ENCODE measurements at places on chromosomes 5 and 9.

GRCh38 chr9:127749090-127749787, 14.1 kb upstream of the TOR2A start:
- DNase-seq: no peak

- no peak for DNase-seq
Observed at GRCh38 chr5:41542183-41542582, 31.8 kb upstream of the PLCXD3 start.

- no peak for DNase-seq
Observed at GRCh38 chr9:118230329-118230728, 526.1 kb downstream of the TLR4 start.

GRCh38 chr9:127253446-127253845, 11.1 kb upstream of the GARNL3 start:
- no peak for DNase-seq

GRCh38 chr9:95171001-95171400, 146.5 kb downstream of the FANCC start:
- DNase-seq: peak; percentile 79

DNA sequence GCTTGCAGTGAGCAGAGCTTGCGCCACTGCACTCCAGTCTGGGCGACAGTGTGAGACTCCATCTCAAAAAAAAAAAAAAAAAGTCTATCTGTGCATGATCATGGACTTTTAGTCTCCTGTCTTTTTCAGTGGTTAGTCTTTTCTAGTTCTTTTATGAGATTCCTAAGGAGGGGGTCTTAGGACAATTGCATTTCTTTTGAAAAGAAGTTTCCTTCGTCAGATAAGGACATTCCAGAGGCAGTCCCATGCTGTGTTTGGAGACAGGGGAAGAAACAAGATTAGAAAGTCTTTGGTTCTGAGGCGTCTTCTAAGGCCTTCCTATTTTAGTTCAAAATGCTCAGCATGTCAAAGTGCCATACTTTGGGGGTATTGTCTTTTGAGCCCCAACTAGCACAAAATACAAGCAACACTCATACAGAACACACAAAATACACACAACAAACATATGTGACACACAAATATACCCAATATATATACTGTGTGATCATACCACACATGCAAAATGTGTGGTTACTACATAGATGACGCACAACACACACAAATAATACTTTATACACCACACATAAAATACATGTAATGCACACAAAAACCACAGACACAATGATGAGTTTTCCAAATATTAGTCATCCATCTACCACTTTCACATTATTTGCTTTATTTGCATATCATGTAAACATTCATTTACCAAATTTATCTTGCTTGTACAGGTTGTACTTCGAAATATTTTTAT, 394.5 kb downstream of the SPATA31D1 start:
- no peak for DNase-seq

DNA sequence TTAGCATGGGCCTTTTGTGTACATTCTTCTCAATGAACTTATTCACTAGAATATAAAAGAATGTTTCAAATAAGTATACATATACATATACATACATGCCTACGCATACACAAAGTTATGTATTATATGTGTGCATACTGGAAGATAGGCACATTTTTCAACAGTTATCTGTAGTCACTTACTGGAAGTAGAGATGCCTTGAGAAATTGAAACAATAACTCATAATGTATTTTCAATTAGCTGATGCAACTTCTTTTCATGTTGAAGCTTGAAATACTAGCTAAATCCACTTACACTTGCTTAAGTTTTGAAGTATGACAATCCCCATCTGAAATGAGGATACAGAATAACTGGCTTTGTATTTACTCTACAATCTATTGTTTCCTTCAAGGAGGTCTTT, 469.0 kb upstream of the PTGER4 start:
- DNase-seq: peak; percentile 53

DNA sequence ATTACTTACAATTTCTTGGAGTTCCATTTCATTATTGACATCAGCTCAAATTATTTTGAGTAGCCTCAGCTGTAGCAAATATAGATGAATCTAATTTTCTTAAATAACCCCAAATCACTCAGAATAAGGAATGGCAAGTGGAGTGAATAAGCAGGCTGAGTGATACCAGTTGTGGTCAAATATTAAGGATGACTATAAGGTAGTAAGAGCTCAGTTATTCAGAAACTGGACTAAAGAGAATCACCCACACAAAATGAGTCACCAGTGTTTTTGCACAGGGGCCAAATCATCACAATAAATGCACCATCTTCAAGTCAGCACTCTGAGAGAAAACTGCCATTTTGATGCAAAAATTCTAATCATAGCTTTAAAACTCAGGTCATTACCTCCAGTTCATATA, 128.9 kb upstream of the TARS1 start:
- DNase-seq: peak; percentile 95

DNA sequence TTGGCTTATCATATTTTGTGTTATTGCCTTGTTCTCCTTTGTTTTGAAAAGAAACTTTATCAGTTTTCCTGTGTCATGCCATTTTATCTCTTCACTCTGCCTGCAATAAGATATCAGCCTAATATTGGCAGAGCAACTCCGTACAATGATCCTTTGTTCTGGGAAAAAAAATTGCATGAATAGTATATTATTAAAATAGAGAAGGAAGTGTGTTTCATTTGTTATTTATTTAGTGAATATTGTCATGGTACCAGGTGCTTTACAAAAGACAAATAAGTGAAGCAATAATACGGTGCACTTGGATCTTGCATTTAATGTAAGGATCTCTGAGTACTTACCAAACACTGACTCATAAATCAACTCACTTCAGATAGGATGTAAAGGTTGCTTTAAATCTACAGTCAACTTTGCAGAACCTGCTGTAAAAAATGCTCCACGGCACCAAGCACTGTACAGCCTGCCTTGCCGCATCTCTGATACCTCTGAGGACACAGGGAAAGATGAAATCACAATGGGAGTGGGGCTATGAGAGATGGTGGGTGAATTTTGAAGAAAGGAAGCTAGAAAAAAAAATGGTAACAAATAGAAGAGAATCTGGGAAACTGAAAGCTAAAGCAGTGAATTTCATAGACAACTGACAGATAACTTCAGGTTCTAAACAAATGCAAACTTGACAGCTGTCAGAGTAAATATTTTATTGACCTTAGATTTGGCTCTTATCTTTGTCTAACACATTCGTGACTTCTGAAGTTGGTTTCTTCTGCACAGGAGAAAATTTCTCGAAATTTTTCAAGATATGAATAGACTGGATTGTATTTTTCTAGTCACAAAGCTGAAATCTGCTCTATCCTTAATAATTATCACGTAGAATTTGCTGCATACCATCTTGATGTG, 232.1 kb downstream of the ENC1 start:
- DNase-seq: peak; percentile 85

DNA sequence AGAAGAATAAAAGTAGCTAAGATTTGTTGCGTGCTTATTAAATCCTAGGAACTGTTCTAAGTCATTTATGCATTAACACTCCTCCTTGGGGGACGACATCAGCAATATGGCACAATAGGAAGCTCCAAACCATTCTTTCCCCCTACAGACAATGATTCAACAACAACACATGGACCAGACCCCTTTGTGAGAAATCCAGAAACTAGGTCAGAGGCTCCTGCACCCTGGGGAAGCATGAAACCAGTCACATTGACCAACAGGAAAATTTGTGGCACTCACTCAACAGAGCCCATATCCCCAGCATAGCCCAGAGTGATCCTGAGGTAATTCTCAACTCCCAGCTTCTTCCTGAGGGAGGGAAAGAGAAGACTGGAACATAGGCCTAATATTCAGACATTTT, 294.4 kb downstream of the HINT1 start:
- DNase-seq: no peak

- no peak for DNase-seq
Observed at GRCh38 chr5:43567967-43568366, 11.1 kb upstream of the PAIP1 start.

DNA sequence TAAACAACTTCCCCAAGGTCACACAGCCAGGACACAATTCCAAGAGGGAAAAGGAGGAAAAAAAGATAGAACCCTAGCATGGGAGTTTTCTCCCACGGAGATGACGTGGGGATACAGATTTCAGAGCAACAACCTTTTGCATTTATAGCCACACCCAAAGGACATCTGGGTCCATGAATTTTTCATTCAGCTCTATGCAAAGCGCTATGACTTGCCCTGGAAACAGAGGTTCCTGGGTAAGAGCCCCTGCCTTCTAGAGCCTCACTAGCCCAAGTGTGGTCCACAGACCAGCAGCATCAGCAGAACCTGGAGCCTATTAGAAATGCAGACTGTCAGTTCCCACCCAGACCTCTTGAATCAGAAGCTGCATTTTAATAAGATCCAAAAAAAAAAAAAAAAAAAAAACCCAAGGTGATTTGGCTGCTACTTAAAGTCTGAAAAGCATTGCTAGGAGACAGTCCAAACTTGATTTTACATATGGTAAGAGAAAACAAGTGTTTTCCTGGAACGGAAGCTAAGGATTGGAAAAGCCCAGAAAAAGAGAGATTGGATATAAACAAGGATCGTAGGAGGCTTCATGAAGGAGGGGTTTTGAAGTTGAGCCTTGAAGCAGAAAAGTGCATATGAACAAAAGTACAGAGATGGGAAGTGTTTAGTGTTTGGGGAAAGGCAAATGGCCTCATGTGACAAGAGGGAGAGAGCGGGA, 17.6 kb upstream of the ADAM19 start:
- no peak for DNase-seq

GRCh38 chr5:111163000-111163399, 61.2 kb upstream of the CAMK4 start:
- DNase-seq: no peak
